ENCODE measurements at places on chromosomes 1 and 21.
A peak's percentile ranks its signal among the peaks of the same experiment; 100 is the strongest.

DNA sequence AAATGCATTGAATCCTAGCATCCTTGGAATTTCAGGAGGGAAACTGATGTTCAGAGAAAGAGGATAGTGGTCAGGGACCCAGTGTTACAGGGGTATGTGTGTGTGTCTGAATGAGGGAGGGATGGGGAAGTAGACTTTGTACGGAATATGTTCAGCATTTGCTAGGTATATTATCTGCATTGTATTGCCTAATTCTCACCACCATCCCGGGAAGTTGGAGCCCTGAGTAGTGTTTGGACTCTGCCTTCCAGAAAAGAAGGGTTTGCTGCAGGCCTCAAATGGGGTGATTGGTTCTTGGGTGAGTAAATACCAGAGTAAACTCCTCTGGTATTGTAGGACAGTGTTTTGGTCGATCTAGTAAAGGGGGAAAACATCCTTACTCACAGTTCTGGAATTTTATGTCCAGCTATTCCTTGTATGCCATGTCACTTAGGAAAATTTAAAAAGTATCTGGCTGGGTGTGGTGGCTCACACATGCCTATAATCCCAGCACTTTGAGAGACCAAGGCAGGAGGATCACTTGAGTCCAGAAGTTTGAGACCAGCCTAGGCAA lies 7.1 kb upstream of the ZNF496 start:
- no peak for DNase-seq

GRCh38 chr21:35048183-35048601 lies 910 bp downstream of the RUNX1 start:
- no peak for DNase-seq

GRCh38 chr1:231093156-231093922 lies 53.3 kb upstream of the FAM89A start:
- no peak for DNase-seq

GRCh38 chr1:244989813-244990212 lies 125.5 kb upstream of the HNRNPU start:
- peak; percentile 50 for DNase-seq

DNA sequence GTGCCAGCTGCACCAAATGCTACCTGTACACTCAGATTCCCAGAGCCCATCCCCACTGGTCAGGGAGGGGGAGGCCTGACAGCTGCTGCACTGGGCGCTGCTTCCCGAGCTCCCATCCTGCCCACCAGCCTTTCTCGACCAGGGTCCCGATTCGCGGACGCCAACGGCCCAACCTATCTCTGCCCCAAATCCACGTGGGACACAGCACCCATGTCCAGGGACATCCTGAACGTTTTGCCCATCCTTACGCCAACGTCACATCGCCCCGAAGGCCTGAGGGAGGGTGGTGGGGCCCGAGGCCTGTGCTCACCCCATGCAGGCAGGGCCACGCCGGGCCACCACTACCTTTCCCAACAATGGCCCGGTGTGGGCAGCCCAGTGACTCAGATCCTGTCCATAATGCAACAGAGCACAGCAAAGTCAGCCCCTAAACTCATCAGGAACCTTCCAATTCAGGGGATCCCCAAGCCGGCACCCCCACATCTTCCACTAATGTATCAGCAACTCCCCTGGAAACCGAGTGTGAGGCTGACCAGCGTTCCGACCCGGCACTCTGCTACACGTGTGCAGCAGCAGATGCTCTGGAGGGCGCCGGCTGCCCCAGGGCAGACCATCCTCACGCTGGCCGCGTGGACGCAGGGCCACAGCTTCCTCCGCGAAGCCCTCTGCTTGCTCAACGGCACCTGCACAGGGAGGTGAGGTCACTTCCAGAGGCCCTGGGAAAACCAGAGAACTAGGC lies 11.3 kb upstream of the TMEM240 start:
- no peak for DNase-seq

- peak; percentile 91 for DNase-seq
Observed at GRCh38 chr21:27700974-27701614, 734.2 kb upstream of the ADAMTS5 start.

DNA sequence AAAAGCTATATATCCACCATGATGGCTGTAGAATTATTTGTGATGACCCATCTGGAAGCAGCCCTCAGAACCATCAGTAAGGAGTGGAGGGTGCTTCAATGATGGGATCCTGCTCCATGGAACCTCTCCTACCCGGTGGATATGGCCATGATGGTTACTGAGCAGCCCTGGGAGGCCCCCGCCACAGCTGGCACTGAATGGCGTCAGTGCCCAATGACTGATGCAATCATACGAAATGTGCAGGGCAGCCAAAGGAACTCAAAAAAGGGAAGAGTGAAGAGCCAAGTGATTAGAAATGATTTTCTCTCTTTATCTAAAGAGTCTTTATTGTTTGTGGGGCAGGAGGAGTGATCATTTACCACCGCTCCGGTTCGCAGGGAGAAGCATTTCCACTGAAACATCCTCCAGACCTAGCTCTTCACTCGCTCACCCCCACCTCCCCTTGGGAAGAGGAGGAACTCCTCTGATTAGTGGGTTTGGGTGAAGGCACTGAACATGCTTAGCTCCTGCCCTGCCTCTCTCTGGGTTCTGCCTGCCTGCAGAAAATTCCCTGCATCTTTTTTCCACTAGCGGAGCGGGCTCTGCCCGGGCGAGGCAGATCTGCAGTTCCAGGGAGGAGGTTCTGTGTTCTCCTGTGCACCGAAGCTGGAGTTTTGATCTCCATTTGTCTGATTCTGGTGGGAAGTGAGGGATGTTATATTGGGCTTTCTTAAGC lies 260.3 kb downstream of the GRIK3 start:
- DNase-seq, result no peak

DNA sequence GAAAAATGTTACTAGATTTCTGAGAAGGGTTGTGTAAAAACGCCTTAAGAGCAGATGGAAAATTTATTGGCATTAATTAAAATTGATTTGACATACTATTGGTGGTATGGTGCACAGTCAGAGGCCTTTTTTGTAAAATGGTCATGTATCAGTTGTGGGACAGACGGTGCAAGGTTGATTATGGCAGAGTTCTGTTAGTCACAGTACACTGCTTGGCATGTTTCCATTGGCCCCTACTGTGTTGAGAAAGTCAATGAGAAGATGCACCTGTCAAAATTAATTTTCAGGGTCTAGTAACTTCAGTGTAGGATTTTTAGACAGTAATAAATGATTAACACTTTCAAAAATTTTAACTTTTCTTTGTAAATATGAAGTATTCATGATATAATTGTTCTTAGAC lies 4.4 kb downstream of the B3GALT2 start:
- DNase-seq, result peak; percentile 14

DNA sequence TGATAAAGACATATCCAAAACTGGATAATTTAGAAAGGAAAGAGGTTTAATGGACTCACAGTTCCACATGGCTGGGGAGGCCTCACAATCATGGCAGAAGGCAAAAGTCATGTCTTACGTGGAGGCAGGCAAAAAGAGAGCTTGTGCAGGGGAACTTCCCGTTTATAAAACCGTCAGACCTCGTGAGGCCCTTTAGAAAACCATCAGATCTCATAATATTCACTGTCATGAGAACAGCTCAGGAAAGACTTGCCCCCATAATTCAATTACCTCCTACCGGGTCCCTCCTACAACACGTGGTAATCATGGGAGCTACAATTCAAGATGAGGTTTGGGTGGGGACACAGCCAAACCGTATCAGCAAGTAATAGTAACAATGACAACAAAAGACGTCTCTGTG lies 88.2 kb upstream of the SLC25A33 start:
- DNase-seq, result no peak

GRCh38 chr1:200253774-200254495 lies 155.9 kb downstream of the ZNF281 start:
- DNase-seq, result no peak

DNA sequence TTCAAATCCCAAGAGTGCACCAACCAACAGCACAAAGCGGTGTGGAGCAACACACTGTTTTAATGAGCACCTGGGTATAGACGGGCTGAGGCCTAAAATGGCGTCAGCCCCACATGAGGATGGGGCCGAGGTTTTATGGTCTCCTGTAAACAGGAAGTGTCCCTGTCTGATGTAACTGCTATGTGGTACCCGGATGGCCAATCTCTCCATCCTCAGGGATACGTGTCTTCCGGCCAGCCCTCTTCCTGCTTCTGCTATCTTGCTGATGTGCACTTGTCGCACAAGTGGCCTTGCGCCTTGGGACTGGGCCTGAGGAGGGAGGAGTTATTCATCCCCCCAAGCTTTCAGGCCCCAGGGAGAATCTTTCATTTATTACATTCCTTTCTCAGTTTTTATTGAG lies 73.5 kb downstream of the CNST start:
- DNase-seq, result no peak

DNA sequence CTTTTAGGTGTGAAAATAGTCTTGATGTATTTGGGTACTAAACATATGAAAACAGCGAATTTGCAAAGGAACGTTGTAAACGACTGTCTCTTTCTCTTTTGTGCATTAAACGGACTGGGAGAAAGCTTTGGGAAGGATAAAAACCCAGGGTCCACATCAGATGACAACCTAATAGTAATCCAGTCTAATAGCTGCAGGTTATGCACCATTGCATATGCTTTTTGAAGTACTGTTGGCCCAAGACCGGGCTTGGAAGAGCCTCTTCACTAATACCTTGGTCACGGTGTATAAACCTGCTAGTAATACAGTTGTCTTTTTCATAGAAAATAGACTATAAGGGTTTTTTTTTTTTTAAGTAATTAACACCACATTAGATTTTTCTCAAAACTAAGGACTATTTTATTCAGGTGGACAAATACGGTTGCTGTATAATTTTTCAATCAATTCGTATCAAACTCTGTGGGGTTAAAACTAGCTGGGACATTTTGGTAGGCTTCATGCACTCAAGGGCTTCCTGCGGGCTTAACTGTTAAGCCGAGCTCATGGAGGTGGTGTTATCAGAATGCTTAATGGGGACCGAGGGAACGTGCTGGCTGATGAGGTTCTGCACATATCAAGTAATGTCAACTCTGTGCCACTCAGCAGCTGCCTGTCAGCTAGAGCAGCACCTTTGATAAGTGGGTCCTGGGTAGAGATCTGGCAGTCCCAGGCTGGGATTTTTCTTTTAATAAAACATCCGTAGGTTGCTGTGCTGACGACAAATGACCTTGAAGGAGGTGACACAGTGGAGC lies 2.1 kb downstream of the RYR2 start:
- DNase-seq, result no peak

DNA sequence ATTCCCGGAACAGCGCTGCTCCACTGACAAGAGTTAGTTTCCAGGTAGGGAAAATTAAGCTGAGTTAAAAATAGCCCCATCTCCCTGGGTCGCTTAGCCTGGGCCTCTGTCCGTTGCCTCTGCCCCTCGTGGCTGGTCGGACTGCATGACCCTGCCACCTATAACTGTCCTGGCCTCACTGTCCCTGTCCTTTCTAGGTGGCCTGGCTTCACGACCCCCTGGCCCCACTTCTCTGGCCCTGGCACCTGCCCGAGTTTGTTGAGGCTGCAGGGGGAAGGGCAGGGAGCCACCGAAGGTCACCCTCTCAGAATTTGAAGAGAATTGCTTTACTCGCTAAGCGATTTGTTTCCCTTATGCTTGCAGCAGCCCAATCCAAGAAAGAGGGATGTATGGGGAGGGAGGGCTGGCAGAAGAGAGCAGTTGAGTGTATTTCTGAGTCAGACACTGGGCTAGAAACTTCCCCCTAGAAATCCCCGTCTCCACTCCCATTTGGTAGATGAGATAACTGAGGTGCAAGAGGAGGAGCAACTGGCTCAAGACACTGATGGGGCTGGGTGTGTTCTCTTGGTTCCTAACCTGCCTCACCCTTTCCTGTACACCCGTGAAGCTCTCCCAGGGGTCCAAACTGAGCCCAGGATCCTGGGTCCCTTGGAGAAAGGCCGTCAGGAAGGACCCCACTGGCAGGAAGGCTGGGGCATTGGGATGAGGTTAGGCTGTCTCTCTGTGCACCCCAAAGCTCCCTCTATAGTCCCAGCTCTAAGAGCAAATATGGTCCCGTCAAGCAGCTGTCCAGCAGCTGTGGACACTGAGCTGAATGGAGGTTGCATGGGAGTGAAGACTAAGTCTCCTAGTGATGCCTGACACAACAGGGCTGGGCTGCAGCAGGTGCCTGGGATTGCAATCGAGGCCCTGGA lies 2.9 kb upstream of the EDN2 start:
- DNase-seq, result peak; percentile 51

DNA sequence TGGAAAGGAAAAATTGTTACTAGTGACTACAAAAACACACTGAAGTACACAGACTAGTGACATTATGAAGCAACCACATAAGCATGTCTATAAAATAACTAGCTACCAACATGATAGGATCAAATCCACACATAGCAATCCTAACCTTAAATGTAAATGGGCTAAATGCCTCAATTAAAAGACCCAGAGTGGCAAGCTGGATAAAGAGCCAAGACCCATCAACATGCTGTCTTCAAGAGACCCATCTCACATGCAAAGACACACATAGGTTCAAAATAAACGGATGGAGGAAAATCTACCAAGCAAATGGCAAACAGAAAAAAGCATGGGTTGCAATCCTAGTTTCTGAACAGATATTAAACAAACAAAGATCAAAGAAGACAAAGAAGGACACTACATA lies 49.4 kb upstream of the LRRC8B start:
- no peak for DNase-seq

DNA sequence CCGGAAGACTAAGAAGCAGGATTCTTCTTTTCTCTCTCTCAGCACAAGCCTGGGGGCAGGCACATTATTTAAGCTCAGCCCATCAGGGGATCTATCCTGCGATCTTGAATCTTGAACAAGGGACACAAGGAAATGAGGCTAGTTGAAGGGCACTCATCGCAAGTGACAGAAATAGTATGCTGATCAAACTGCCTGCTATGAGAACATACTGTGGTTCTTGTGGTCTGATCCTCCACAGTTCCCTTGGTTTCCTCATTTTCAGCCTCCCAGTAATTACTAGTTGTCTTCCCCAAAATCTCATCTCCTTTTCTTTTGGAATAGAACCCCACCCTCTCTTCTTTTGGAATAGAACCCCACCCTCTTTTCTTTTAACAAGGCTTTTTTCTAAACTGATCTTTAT lies 6.5 kb downstream of the ANKRD45 start:
- no peak for DNase-seq

- no peak for DNase-seq
Observed at GRCh38 chr1:47812904-47813514, 184.2 kb downstream of the TRABD2B start.

GRCh38 chr1:206014601-206015000 lies 9.1 kb downstream of the CTSE start:
- DNase-seq, result no peak

DNA sequence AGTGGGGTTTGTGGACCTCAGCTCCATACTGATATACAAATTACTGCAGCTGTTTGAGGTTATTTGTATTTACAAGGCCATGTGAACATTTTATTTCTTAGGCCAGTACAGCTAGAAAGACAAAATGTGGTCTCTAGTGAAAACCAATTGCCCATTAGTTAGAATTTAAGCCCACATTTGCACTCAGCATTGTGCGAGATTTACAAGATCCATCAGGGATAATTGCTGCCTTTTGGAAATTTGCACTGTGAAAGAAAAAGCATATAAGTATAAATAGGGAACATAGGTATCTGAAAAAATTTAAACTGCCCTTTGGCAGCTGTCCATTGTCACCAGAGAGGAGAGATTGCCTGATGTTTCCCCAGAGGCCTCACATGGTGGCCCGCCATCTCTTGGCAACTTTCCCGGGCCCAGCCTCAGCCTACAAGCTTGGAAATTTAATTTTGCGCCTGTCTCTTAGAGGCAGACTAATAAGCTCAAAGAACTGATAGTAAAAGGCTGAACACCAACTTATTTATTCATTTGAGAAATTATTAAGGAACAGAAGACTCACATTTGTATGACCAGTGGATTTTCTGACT lies 120.7 kb downstream of the MAP3K21 start:
- DNase-seq, result no peak
